ENCODE measurements at places on chromosomes 5 and 9.

- no peak for DNase-seq
Observed at GRCh38 chr9:69140123-69140735, 33.8 kb upstream of the TJP2 start.

DNA sequence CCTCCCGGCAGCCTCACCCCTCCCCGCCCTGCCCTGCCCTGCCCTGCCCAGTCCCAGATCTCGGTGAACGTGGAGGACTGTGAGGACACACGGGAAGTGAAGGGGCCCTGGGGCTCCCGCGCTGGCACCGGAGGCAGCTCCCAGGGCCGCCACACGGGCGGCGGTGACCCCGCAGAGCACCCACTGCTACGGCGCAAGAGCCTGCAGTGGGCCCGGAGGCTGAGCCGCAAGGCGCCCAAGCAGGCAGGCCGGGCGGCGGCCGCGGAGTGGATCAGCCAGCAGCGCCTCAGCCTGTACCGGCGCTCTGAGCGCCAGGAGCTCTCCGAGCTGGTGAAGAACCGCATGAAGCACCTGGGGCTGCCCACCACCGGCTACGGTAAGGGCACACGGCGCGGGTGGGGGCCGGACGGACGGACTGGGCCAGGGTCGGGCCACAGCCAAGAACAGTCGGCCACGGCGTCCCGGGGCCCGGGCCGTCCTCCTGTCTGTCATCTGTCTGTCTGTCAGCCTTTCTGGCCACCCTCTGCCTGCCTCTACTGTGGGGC, 84.2 kb downstream of the KCNT1 start:
- no peak for DNase-seq

DNA sequence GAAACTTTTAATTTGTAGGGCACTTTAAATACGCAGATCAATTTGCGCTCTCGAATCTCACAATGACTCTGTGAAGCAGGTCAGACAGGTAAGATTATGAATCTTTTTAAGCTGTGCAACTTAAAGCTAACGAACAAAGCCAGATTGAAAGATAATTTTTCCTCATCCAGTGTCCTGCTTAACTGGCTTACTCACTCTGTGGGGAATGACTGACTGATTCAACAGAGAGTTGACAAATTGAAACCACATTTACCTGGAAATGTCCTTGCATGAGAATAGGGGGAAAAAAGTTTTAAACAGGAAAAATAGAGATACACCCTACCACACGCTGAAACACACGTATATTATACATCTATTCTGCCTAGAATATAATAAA, 187.9 kb downstream of the MAN2A1 start:
- no peak for DNase-seq

DNA sequence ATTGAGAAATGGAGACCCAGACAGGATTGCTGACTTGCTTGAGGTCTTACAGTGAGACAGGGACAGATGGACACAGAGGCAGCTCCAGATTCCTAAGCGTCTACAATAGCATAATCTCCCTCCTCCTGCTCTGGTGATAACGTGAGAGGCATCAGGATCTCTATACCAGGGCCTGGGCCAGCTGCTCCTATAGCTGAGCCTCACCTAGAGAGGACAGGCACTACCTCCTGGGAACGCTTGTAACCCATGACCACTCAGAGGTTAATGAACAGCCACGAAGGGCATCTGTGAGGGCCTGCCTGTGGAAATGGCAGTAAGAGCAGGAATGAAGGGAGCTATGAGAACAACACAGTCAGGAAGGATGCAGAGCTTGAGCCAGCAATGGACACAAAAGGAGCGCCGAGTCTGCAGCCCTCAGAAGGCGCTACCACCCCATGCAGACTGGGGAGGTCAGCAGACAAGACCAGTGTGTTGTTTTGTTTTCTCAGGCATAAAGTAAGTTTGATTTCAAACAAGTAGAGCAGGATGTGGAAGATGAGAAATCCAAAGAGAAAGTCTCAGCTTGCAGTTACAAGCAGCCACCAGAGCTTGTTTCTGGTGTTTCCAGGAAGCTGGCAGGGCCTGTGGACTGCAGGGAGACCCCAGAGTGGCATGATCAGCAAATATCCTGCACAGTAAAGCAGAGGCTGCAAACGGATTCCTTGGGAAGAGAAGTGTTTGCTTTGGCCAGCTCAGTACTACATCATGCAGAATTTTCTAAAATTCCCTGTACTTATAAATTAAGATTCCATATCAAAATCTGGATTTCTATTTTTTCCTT, 17.4 kb downstream of the ANKS6 start:
- no peak for DNase-seq

- DNase-seq = no peak
Observed at GRCh38 chr9:99822806-99823591, 1.3 kb downstream of the NR4A3 start.

DNA sequence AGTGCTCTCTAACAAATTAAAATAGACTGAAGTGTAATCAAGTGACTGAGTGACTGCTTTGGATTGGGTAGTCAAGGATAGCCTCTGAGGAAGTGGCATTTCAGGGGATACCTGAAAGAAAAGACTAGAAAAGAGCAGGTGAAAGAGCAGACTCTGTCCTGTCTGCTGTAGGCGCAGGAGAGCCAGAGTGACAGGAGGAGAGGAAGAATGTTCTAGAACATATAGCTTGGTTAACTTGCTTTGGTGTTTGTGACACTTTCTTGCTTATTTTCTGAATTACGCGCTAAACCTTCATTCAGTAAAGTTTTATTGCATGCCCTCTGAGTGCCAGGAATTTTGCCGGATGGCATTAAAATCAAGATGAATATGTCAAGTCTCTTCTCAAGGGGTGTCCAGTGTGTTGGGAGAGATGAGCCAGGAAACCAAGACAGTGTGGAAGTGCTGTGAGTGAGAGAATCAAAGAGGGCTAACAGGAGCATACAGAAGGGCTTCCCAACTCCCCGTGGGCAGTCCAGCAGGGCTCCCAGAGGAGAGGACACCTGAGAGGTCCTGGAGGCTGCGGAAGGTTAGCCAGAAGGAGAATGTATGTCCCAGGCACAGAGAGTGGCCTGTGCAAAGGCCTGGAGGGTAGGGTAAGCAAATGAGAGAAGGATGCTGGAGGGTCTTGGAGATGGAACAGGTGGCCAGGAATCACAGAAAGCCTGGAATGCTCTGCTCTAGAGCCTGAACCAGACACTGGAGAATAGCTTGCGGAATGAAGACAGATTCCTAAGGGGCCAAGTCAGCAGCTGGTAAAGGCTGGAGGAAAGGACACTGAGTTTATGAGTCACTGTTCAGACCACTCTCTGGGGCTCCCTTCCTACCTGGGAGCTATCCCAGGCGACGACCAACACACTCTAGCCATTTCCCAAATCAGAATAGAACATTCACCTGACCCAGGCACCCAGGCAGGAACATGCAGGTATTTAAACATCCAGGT, 59.3 kb downstream of the SLC22A5 start:
- no peak for DNase-seq
